ENCODE measurements at places on chromosomes 13 and 19.

GRCh38 chr13:21234526-21234925, 58.1 kb downstream of the MRPL57 start:
- no peak for DNase-seq

- DNase-seq, result peak; percentile 66
Measured at GRCh38 chr19:49347835-49348234, 12.6 kb downstream of the CD37 start.

DNA sequence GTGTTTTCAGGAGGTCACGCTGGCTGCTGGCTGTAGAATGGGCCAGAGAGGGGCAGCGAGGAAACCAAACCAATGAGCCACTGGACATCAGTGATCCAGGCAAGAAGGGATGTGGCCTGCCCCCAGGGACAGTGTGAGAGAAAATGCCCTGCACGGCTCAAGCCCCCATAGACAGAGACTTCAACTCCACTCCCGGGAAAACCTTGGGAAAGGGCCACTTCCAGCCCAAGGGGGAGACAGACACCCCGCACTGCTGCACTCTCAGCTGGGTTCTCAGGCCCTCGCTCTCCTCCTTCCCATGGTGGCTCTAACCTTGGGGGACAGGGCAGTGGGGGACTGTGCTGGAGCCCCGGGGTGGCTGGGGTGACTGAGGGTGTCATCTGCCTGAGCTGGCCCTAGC, 172.0 kb downstream of the KATNAL1 start:
- DNase-seq, result no peak

DNA sequence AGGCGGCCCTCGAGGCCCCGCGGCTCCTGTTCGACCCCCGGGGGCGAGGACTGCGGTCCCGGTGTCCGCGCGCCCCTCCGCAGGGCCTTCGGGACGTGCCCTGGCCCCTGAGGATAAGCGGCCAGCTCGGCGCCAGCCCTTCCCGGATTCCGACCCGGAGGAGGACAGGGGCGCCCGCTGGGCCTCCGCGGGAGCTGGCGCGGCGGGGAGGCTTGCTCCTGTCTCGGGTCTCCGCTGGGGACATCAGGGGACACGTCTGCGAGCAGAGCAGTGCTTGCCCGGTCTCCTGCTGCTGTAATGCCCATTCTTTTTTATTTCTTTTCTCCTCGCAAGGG, 829 bp downstream of the B3GLCT start:
- DNase-seq, result peak; percentile 23

GRCh38 chr13:88294368-88294767, 623.2 kb downstream of the SLITRK5 start:
- DNase-seq, result no peak

DNA sequence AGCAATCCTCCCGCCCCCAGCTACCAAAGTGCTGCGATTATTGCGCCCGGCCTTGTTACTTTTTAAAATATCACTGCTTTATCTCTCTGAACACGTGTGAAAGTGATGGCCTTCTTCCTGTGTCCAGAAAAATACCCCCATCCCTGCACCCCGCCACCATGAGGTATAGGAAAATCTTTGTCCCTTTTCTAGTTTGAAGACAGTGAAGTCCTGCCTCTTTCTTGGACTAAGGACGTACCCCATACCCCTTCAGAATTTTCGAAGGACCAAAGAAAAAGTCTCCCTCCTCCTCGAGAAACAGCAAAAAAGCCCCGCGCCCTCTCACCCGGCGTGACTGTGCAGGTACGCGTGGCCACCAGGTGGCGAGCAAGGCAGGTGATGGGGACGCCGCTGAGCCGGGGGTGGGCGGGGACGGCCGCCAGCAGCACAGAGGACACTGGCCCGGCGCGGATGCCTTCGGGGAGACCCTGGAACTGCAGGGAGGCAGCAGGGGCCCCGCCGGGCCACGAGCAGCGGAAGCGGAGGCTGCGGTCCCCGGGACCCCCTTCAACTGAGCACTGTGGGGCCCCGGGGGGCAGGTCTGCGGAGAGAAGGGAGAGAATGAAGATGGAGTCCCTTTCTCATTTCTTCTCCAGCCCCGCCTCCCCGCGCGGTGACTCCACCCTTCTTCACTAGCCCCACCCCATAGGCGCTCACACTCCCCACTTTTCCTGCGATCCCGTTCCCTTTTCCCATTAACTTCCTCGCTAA, 3.2 kb downstream of the VSIG10L start:
- peak; percentile 64 for DNase-seq

DNA sequence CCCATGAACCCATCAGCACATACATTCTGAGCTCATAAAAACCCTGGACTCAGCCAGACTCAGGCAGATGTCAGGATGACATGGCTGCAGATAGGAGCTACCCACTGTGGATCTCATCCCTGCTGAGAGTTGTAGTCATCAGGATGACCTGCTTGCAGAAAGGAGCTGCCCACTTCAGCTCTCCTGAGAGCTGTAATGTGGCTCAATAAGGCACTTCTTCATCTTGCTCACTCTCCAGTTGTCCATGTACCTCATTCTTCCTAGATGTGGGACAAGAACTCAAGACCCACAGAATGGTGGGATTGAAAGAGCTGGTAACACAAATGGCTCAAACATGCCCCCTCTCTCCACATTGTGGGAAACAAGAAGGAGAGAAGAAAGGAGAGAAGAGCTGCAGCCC, 58.2 kb downstream of the SLITRK1 start:
- DNase-seq, result no peak

Data from fibroblast of lung (primary cell).